ENCODE measurements at places on chromosomes 12 and 14. TPM values are rescaled to one million over a fixed set of nuclear protein-coding genes. Genes with fewer than 3 reads are reported as not detected.

The IL26 gene
- not detected for total RNA-seq

The SLC7A8 gene
- 4.6 TPM for total RNA-seq

The IPO8 gene
- total RNA-seq: 17.5 TPM

The ISCA2 gene
- 28.0 TPM for total RNA-seq

The SDSL gene
- total RNA-seq: 1.8 TPM

The TMPRSS12 gene
- not detected for total RNA-seq

The MSRB3 gene
- total RNA-seq: 29.7 TPM

The LRTM2 gene
- not detected for total RNA-seq

The GAPDH gene
- 9,177 TPM for total RNA-seq

The GYS2 gene
- not detected for total RNA-seq

The FOXN4 gene
- total RNA-seq: not detected

The CATSPERB gene
- not detected for total RNA-seq

The GPD1 gene
- 0.16 TPM for total RNA-seq
